ENCODE measurements at places on chromosomes 12 and 14.

DNA sequence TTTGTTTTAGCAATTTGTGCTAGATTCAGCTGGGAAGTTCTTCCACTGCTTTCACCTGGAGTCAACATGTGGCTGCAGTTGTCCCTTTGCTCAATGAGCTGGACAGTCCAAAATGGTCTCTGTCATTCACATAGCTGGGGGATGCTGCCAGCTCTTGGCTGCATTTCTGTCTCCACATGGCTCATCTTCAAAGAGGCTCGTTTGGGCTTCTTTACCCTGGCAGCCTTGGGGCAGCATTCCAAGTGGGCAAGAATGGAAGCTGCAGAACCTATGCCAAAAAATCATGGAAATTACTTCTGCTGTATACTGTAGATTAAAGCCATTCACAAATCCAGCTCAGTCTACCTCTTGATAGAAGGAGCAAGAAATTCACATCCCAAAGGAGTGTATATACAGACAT lies 199.1 kb downstream of the SLC5A8 start:
- DNase-seq = peak; percentile 1

DNA sequence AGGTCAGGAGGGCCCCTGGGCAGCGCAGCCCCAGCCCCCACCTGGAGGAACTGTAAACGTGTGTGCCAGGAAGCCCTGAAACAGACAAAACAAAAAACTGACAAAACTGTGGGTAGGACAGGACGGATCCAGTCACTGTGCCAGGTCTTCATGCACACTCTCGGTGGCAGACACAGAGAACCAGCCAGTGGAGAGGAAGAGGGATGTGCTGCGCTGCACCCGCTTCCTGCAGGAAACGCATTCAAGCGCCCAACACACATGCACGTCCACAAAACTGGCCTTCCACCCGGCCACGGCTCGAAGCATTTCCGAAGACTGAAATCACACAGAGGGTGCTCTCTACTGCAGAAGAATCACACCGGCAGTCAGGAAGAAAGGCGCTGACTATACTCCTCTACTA lies 16.9 kb downstream of the BRF1 start:
- DNase-seq = no peak

DNA sequence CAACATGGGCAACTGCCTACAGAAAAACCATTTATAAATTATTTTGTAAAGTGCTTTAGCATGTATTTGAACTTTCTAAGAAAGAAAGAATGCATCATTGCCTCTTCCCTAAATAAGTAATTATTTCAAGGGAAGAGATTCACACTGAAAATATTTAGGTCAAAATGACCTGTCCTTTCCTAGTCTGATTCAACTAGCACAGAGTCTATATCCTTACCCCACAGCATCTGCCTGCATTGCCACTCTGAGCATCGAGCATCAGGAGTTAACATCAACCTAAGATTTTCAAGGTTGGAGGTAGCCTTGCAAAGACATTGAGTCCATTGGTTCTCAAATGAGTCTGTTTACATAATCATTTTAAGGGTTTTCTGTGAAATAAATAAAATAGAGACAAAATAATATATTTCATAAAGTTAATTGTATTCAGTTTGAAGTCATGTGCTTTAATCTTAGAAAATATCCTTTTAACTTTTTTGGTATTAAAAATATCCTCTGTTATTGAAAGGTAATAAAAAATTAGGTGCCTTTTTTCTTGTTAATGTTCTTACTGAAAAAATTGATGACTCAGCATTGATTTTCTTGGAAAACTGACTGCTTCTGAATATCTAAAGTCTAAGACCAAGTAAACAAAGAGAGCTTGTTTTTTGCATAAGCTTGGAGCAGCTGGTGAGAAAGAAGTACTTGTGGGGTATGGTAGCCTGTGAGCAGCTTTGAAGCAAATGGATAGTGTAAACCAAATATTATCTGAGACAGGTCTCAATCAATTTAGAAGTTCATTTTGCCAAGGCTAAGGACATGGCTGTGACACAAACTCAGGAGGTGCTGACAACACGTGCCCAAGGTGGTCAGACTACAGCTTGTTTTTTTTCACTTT lies 269.0 kb upstream of the CLEC14A start:
- DNase-seq = no peak

GRCh38 chr14:99272632-99272898 lies 568 bp upstream of the BCL11B start:
- no peak for DNase-seq

DNA sequence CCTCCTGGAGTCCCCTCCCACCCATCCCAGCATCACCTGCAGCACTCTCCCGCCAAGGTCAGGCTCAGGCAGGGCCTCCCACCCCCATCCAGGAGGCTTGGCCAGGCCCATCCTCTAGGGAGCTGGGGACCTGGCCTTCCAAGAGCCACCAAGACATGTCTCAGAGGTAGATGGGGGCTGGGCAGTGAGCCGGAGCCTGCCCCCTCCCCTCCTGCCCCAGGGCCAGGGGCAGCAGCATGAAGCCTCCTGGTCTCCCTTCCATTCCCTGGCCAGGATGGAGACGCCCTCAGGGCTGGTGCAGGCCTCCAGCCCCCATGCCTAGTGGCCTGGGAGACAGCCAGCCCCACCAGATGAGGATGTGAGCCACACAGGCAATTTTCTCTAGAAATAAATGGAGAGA lies 69.3 kb upstream of the C14orf180 start:
- no peak for DNase-seq

- no peak for DNase-seq
Observed at GRCh38 chr12:95151821-95152220, 65.4 kb downstream of the FGD6 start.

- no peak for DNase-seq
Observed at GRCh38 chr12:128977441-128977840, 124.2 kb downstream of the GLT1D1 start.

DNA sequence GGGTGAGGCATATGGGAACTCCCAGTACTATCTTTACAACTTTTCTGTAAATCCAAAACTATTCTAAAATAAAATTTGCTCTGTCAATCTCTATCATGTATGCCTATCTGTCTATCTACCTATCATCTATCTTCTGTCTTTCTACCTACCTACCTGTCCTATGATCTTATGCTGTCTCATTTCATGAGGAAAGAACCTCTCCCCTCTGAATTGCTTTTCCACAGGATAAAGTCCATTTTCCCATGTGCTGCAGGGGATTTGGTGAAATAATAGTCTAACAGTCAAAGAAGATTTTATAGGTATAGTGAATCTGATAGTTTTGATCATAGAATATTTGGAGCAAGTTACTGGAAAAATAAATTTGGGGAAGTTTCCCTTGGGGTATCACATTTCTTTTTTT lies 86.8 kb upstream of the RIC8B start:
- DNase-seq = no peak

DNA sequence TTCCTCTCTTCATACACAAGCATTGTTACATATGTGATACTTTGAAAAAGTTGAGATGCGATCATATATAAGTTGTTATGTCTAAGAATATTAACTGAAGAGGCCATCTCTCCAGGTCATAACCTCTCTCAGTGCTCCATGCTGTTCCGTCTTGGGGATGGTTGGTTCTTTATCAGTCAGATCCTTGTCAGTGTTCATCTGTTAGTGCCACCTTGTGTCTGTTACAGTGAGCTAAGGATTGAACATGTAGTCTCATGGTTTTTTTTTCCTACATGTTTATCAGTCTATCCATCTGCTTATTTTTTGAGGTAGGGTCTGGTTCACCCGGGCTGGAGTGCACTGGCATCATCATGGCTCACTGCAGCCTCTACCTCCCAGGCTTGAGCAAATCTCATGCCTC lies 30.5 kb downstream of the EP400 start:
- DNase-seq = no peak

GRCh38 chr14:54658836-54659235 lies 91.9 kb downstream of the SAMD4A start:
- no peak for DNase-seq

GRCh38 chr12:107287436-107288413 lies 194.4 kb upstream of the CRY1 start:
- no peak for DNase-seq

DNA sequence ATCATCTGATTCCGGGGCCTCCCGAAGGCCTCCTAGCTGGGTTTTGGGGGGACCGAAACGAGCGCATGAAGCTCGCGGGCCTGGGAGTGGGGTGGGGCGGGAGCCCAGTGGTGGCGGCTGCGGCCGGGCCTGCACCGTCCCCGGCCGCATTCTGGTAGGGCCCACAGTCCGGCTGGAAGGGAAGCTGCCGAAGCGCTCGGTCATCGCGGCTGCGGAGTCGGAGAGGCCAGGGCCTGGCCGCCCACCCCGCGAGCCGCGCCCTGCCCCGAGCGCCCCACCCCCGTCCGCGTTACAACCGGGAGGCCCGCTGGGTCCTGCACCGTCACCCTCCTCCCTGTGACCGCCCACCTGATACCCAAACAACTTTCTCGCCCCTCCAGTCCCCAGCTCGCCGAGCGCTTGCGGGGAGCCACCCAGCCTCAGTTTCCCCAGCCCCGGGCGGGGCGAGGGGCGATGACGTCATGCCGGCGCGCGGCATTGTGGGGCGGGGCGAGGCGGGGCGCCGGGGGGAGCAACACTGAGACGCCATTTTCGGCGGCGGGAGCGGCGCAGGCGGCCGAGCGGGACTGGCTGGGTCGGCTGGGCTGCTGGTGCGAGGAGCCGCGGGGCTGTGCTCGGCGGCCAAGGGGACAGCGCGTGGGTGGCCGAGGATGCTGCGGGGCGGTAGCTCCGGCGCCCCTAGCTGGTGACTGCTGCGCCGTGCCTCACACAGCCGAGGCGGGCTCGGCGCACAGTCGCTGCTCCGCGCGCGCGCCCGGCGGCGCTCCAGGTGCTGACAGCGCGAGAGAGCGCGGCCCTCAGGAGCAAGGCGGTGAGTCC lies at the start of gene KLC1:
TSS of gene KLC1 (plus strand) at position 528 of the 819 bp plus-strand sequence. CDS start 25,354 bp downstream, outside the sequence.
- peak; percentile 34 for DNase-seq

DNA sequence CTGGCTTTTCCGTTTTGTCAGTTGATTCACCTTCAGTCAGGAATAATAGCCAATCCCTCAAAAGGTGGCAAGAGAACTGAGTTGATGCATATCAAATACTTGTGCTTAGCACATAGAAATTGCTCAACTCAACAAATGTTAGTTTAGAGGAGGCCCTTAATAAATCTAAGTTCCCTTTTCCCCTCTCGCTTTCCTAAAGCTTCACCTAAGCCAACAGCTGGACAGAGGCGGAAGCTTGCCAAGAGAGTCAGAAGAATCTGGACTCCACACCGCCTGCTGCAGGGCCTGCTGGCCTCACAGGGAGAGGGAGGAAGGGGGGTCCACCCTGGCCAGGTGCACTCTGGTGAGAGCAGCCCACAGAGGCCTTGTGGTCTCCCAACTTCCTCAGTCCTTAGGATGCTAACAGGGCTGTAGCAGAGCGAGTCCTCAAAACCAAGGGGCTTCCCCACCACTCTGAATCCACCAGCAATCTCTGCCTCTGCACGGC lies 213.1 kb downstream of the CHST11 start:
- DNase-seq = no peak

- DNase-seq = no peak
Observed at GRCh38 chr14:98323836-98324235, 948.2 kb downstream of the BCL11B start.

DNA sequence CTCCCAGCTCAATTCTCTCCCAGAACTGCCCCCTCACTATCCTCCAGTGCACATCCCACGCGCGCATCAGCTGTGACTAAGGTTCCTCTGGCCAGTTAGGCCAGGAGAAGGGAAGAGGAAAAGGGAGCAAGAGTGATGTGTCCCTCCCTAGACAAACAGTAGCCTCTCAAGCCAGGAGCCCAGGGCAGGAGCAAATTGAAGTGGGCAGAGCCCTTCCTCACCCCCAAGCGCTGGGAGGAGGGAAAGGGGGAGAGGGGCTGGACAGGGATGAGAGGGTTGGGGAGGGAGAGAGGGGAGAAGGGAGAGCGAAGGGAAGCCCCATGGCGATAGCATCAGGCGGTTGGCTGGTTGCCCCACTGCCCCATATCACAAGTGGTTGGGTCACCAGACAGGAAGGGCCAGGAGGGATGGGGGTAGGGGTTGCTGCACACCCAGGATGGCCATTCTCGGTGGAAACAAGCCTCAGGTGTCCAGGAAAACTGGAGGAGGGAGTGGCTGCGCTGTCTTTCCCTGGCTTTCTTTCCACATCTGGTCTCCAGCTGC lies 1.1 kb downstream of the CD63 start:
- no peak for DNase-seq

DNA sequence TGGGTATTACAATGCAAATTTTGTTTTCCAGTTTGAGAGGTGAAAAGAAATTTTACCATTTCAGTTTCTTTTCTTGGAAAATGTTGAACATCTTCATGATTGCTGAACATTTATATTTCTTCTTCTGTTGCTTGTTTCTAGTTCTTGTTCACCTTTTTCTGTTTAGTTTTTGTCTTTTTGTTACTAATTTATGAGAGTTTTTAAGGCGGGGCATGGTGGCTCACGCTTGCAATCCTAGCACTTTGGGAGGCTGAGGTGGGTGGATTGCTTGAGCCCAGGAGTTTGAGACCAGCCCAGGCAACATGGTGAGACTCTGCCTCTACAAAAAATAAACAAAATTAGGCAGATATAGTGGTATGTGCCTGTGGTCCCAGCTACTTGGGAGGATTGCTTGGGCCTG lies 10.7 kb downstream of the KIF5A start:
- DNase-seq = no peak

- DNase-seq = peak; percentile 70
Observed at GRCh38 chr12:85076688-85077430, 40.7 kb downstream of the LRRIQ1 start.

DNA sequence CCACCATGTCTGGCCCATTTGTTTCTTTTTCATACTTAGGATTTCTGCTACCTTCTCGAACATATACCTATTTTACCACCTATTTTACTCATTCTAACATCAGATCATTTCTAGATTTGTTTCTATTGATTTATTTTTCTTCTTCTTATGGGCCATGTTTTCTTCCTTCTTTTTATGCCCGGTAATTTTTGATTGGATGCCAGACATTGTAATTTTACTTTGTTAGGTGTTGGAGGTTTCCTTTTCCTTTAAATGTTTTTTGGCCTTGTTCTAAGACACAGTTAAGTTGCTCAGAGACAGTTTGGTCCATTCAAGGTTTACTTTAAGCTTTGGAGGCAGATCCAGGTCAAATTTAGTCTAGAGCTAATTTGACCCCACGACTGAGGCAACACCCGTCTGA lies 14.7 kb upstream of the BEGAIN start:
- no peak for DNase-seq

DNA sequence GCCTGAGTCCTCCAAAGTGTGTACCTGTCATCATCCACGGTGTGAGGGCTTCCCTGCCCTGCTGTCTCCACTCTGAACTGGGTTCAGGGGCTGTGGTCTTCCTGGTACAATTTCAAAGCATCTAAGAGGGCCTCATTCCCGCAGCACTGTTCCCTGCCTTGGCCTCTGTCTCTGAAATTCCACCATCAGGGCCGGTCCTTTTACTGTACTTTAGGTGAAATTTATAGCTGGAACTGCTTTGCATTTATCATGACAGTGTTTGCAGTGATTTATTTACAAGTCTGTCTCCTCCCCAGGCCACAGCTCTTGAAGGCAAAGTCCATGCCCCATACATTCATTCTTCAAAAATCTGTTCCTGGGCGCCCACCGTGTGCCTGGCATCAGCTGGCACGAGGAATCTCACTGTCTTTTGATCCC lies 36.9 kb upstream of the NCOR2 start:
- DNase-seq = no peak

DNA sequence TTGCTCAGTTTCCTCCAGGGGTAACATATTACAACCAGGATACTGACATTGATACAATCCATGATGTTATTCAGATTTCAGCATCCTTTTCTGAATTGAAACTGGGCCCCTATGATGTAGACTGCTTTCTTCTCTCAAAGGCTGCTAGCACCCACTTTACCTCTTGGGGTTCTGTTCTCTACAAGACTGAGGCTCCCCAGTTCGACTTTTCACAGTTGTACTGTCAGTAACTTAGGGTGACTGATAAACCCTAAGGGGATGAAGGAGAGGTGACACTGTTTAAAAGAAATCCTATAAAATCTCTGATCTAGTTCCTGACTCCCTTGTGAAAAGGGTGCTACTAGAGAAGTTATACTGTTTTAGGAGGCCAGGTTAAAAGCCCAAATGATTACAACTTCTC lies 818 bp downstream of the VPS33A start:
- no peak for DNase-seq
